Foreskin melanocyte (primary cell): ENCODE measurements at places on chromosomes 1 and 21.

GRCh38 chr1:43536196-43536863, 5.6 kb downstream of the PTPRF start:
- no peak for DNase-seq

- no peak for DNase-seq
Observed at GRCh38 chr1:9700340-9700739, 48.8 kb downstream of the PIK3CD start.

GRCh38 chr1:200478945-200479558, 69.2 kb upstream of the ZNF281 start:
- DNase-seq = no peak

DNA sequence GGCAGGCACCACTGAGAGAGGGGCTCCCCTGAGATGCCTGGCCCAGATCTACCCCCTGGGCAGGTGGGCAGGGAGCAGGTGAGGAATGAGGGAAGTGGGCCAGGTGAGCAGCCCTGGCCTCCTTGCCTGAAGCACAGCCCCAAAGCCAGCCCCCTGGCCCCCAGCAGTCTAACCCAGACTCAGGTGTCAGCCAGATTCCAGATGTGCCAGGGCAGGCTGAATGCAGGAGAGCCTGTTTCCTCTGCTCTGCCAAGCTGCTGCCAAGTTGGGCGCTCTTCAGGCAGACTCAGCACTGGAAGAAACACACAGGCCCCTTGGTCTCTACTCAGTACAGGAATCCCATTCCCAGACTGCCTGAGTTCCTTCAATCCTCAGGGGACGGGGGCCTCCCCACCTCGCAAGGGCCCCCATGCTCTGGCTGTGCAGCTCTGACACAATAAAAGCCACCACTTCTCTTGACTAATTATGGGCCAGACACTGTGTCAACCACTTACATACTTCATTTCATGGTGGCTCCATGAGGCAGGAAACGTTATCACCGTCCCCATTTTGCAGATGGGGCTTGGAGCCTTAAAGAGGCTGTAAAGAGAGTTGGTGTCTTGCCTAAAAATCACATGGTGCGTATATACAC, 20.4 kb downstream of the ARHGEF19 start:
- DNase-seq = no peak

DNA sequence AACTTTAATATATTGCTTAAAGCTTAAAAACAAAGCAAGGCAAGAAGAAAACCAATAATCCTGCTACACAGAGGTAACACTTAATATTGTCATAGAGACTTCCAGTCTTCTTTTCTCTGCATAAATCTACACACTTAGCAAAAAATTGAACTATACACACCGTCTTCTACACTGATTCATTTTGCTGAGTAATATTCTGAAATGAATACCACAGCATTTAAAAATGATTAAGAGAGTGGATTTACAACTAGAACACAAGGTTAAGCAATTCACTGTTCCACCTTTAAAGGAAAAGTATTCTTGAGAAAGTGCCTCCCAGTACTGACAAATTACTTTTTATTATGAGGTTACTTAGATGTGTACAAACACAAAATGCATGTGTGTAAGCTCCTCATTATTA, 22.2 kb upstream of the ITPKB start:
- no peak for DNase-seq

GRCh38 chr1:34319218-34319617, 142.5 kb downstream of the C1orf94 start:
- no peak for DNase-seq

DNA sequence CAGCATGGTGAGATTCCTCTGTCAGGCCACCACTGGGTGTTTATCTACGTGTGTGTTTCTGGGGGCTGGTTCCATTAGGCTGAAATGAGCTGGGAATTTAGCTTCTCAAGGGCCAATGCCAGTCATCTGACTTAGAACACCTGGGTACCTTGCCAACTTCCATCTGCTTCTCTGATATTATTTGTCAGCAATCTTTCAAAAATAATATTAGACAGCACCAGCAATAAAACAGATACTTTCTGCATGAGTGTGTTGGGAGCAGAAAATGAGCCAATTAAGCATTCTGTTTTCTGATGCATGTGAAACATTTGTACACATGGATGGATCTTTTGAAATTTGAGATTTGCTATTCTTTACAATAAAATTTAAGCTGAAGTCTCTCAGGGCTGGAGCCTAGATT, 124.1 kb downstream of the RYR2 start:
- no peak for DNase-seq

- no peak for DNase-seq
Observed at GRCh38 chr1:213051881-213052202, 801 bp downstream of the RPS6KC1 start.

- no peak for DNase-seq
Observed at GRCh38 chr1:205588636-205589035, 43.2 kb downstream of the ELK4 start.

- no peak for DNase-seq
Observed at GRCh38 chr21:45987121-45987711, 5.6 kb downstream of the COL6A1 start.

DNA sequence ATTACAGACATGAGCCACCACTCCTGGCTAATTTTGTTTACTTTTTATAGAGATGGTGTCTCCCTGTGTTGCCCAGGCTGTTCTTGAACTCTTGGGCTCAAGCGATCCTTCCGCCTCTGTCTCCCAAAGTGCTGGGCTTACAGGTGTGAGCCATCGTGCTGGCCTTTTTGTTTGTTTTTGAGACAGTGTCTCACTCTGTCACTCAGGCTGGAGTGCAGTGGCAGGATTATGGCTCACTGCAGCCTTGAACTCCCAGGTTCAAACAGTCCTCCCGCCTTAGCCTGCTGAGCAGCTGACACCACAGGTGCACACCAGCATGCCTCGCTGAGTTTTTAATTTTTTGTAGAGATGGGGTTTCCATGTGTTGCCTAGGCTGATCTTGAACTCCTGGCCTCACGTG, 49.1 kb downstream of the ADARB1 start:
- DNase-seq = no peak

GRCh38 chr1:119655154-119655553, 7.1 kb upstream of the ZNF697 start:
- DNase-seq = no peak

DNA sequence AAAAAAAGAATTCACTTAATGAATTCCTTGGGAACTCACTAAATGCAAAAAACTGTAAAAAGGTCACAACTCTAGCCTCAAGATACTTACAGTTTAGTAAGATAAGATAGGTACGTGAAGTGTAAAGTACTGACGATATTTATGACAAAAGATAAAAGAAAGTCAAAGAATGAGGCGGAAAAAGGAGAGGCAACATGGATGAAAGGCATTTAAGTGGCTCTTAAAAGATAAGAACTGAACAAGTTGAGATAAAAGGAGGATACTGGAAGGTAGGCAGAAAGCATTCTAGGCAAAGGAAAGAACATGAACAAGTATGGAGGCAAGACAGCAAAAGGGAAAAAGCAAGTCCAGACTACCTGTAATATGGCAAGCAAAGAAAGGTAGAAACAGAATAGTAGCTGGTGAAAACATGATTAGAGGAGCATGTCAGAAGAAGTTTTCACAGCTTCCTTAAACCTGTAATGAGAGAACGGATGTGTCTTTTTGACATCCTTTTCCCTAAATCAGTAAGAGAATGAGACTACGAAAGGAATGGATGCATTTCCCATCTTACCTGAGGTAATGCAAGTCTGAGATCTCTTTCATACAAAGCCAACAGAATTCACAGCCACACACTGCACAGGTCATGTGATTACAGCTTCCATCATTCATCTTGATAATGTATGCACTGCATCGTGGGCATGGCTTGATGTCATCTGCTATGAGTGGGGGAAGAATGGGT, 16.8 kb downstream of the RNF19B start:
- DNase-seq = no peak

- no peak for DNase-seq
Observed at GRCh38 chr1:244280859-244281258, 170.8 kb downstream of the ADSS2 start.

- no peak for DNase-seq
Observed at GRCh38 chr21:27388825-27389224, 421.9 kb upstream of the ADAMTS5 start.

GRCh38 chr1:239361403-239361802, 25.0 kb upstream of the CHRM3 start:
- DNase-seq = peak; percentile 80

DNA sequence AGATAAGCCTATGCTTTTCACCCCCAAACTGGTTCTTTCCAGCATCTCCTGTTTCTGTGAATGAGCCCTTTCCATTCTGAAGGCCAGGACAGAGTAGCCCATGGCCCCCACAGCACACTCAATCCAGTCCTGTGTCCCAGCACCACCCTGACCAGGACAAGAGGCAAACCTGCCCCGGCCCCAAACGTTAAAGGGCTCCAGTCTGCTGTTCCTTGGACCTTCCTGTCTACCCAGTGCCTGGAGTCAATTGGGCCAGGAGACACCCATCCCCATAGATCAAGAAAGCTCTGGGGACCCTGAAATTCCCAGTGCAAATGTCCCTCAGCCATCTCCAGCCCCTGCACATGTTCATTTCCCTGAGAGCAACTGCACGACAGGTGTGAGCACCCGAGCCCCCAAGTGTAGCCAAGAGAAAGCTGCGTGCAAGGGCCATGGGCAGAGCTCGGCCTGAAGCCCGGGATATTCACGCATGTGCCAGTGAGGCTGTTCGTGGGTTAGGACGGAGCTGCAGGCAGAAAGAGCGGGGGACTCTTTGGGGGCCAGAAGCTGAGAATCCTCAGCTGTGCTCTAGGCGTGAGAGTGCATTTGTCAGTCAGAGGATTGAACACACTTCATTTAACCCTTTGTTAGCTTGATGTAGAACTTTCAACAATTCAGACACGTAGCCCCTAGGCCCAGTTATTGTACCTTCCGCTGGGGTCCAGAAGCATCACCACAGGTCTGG, 4.2 kb upstream of the RIPK4 start:
- no peak for DNase-seq

- no peak for DNase-seq
Observed at GRCh38 chr21:10627316-10627863, 106.0 kb downstream of the TPTE start.

- peak; percentile 95 for DNase-seq
Observed at GRCh38 chr1:173190101-173190936, 16.8 kb downstream of the TNFSF4 start.

GRCh38 chr1:182173808-182174512, 112.4 kb upstream of the ZNF648 start:
- no peak for DNase-seq

- no peak for DNase-seq
Observed at GRCh38 chr1:154407198-154408091, 2.3 kb downstream of the IL6R start.

- DNase-seq = no peak
Observed at GRCh38 chr1:6423321-6423999, 1.1 kb upstream of the ESPN start.

DNA sequence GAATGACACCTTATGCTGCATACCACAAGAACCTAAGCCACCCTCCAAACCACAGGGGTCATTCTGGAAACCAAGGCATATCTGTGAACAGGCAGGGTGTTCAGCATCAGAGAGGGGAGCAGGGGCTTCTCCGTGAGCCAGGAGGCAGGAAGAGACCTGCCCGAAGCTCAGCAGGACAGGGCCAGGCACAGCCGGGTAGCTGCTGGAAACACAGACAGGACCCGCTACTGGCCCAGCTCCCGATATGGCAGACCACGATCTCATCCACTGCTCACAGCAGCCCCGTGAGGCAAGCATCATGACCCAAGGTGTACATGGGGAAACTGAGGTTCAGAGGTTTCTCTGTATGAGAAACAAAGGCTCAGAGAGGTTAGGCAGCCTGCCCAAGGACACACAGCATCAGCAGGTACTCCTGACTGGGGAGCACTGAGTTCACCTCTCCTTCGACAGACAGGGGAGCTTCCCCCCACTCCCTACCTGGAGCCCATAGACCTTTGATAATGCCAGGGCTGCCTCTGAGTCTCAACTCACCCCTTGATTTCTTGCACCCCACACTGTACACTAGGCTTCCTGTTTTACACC, 317.7 kb downstream of the MATN1 start:
- DNase-seq = no peak

DNA sequence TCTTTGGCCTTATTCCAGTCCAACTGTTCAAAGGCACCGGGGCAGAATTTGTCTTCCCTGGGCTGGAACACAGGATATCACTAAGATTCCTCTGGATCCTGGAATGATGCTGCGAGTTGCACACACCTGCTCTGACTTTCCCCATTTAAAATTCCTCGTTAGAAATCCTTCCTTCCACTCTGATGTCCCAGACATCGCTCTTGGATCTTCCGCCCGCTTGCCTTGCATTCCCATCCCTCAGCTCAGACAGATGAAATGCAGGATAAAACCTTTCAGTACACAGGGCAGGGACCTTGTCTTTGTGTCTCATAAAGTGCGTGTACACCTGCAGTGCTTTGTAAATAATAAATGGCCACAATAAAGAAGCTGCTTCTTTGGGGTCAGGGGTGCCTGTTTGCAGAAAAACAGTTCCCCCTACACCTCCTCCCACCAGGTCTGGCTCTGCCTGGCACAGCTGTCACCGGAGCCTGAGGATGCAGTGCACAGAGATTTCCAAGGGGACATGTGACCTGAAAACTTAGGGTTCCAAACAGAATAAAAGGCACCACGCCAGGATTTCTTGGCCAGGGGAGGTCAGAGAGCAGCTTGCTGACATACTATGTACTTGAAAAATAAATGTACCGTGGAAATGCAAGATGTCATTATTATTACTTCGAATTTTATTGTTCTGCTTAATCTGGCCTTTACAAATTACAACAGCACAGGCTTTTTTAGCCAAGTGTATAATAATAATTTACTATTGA, 62.9 kb upstream of the SYT6 start:
- no peak for DNase-seq

DNA sequence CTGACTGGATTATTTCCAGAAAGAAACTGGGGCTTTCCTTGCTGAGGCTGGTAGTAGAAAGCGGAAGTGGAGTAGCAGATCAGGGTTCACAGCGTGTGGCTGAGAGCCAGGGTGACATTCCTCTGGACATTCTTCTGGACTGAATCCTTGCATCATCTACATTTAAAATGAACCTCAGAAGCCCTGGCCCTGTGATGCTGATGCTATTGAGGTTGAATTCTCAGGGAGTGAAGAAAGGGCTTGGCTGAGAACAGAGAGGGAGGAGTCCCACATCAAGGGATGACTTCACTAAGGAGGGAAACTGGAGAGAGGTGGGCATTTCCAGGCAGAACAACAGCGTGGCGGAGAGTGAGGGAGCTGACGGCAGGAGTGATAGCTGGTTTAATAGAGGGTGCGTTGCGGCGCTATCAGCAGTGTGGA, 102.3 kb upstream of the LMO4 start:
- DNase-seq = peak; percentile 97

DNA sequence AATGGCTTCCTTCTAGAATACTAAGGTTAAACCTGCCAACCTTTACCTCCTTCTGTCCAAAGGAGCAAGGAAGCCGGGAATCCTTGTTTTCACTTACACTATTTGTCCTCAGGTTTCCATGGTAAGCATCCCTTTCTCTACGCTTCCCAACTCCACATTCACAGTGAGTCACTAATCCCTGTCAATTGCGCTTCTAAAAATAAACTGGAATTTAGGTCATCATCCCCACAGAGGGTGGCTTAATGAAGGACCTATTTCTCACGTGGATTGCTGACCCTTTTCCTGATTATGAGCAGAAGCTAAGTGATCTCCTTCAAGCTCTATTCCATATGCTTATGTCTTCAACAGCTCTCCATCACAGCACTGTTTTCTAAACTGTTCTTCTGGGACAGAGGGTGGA, 39.9 kb upstream of the ABCA4 start:
- DNase-seq = no peak
